ENCODE measurements at places on chromosomes 16 and 17. TPM values are rescaled to one million over a fixed set of nuclear protein-coding genes. Genes with fewer than 3 reads are reported as not detected.
A peak's percentile ranks its signal among the peaks of the same experiment; 100 is the strongest.

The RAB26 gene
- polyA plus RNA-seq, result 3.0 TPM

The KRT40 gene
- not detected for polyA plus RNA-seq

The KATNIP gene
- 4.0 TPM for polyA plus RNA-seq

- H3K4me3 ChIP-seq, result no peak overlapping the region
- no peaks in the 10 kb centered on the region for H3K4me1 ChIP-seq
- H3K36me3 ChIP-seq, result no peaks in the 10 kb centered on the region
These were observed 13.3 kb downstream of the ARHGAP23 start for GRCh38 chr17:38441429-38442061.

- no peak for DNase-seq
- no peaks in the 10 kb centered on the region for H3K4me1 ChIP-seq
- no peak overlapping the region for H3K27ac ChIP-seq
- no peaks in the 10 kb centered on the region for H3K36me3 ChIP-seq
- H3K27me3 ChIP-seq, result no peaks in the 10 kb centered on the region
These were observed 86.0 kb downstream of the AIPL1 start for GRCh38 chr17:6348891-6349290.

DNA sequence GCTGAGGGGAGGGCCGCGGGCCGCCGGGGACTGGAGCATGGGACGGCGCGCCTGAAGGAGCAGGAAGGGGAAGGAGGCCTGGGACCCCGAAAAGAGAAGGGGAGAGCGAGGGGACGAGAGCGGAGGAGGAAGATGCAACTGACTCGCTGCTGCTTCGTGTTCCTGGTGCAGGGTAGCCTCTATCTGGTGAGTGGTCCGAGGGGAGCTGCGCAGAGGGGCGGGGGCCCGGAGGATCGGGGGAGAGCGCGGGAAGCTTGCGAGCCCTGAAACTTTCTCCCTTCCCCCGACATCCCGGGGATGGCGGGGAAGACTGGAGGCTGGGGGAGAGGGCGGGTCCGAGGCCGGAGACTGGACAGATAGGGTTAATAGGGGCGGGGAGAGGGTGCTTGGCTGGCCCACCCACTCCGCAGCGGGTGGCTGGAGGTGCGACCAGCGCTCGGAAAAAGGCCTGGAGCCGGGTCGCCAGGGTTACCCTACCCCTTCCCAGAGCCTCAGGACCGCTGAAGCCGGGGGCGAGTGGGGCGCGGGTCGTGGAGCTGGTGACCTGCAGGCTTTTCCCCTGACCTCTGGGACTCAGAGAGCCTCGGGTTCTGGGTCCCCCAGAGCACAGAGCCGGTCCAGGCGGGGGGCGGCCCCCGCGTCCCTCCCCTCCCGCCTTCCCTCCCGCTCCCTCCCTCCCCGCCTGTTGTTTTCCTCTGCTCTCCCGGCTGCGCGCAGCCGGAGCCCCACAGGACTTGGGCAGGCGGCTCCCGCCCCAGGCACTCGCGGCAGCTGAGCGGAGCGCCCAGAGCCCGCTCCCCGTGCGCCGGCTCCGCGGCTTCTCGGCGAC, 631 bp downstream of the NXPH3 start:
- no peak overlapping the region for H3K27ac ChIP-seq
- H3K4me1 ChIP-seq, result no peaks in the 10 kb centered on the region
- peak overlapping the region; percentile 61 for H3K4me3 ChIP-seq
- no peaks in the 10 kb centered on the region for H3K36me3 ChIP-seq
- no peaks in the 10 kb centered on the region for H3K27me3 ChIP-seq

DNA sequence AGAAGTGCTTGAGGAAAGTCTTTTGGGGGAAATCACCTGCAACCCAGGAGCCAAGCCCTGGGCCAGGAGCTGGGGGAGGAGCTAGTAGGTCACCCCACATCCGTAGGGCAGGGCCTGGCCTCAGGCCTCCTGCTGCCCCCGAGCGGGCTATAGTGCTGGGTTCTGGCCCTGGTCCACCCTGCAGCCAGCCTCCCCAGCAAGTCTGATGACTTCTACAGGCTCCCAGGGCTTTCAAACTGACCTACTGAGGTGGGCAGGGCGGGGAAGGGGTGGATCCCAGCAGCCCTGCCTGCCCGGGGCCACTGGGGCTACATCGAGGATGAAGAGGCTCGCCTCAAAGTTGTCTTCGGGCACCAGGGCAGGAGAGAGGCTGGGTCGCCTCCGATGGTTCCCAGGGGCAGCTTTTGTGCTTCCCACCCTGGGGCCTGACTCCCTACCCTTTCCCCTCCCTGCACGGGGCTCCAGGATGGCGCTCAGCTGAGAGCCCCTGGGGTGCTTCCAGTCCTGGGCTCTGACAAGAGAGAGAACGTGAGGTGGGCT, 5.0 kb downstream of the CENPX start:
- peaks cover 6% of the 10 kb centered on the region for H3K4me1 ChIP-seq
- DNase-seq, result no peak
- no peak overlapping the region for H3K27ac ChIP-seq
- H3K36me3 ChIP-seq, result no peaks in the 10 kb centered on the region
- no peak overlapping the region for H3K4me3 ChIP-seq

DNA sequence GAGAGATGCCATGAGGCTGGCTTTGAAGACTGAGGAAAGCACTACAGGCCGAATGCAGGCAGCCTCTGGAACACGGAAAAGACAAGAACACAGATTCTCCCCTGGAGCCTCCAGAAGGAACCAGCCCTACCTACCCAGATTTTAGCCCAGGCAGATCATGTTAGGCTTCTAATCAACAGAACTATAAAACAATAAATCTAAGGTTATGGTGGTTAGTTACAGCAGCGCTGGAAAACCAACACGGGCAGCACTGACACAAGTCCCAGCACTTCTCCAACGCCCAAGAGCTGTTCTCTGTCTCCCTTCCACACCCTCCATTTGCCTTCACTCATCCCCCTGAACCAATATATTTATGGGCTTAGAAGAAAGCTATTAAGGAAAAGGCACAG, 7.5 kb downstream of the ANKRD11 start:
- H3K27ac ChIP-seq, result no peak overlapping the region
- no peaks in the 10 kb centered on the region for H3K36me3 ChIP-seq
- H3K27me3 ChIP-seq, result no peaks in the 10 kb centered on the region

All from kidney (tissue), 22 donors.